ENCODE measurements at places on chromosomes 2 and 18. TPM values are rescaled to one million over a fixed set of nuclear protein-coding genes. Genes with fewer than 3 reads are reported as not detected.

- DNase-seq: no peak
Measured at GRCh38 chr2:144701259-144701658, 181.3 kb upstream of the ZEB2 start.

GRCh38 chr2:102005449-102005848 is 13.7 kb downstream of the IL1R2 start:
- no peak for DNase-seq

The PXDN gene
- total RNA-seq: 563 TPM

DNA sequence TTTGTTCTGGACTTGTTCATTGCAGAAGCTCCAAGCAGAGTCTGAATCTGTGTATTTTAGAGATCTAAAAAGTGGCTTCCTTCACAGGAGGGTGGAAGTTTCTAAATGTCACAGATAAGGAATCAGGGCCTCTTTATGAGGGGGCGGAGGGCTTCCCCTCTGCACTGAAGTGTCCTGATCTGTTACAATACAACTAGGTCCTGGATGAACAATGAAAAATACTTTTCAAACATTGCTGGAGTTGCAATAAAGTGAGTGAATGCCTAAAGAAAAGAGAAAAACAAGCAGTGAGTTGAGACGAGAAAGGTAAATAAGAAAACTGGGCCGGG is 179.3 kb upstream of the HDAC4 start:
- DNase-seq: no peak

The NXPH2 gene
- not detected for total RNA-seq

The RAX gene
- total RNA-seq: not detected

The RGPD5 gene
- 47.0 TPM for total RNA-seq

- DNase-seq: no peak
Measured at GRCh38 chr2:211946960-211947359, 591.6 kb downstream of the ERBB4 start.

DNA sequence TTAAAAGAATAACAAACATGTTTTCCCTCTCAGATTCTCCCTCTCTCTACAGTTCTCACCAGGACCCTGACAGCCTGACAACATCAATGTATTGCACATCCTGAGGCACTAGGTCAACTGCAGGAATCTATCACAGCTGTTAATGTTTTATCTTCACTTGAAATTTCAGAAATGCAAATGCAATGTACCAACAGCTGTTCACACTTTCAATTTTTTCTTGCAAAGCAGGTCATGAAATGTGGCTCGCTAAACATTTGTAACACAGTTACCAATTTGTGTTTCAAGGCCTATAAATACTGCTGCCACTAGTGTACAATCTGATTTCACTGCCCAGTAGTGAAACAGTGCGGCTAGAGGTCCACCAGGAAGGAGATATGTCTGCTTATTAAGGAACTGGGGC is 147.8 kb downstream of the EXOC6B start:
- no peak for DNase-seq

GRCh38 chr18:62655520-62656219 is 59.7 kb upstream of the PHLPP1 start:
- no peak for DNase-seq

The MOGAT1 gene
- not detected for total RNA-seq

GRCh38 chr2:222677981-222678380 is 6.5 kb downstream of the MOGAT1 start:
- no peak for DNase-seq

DNA sequence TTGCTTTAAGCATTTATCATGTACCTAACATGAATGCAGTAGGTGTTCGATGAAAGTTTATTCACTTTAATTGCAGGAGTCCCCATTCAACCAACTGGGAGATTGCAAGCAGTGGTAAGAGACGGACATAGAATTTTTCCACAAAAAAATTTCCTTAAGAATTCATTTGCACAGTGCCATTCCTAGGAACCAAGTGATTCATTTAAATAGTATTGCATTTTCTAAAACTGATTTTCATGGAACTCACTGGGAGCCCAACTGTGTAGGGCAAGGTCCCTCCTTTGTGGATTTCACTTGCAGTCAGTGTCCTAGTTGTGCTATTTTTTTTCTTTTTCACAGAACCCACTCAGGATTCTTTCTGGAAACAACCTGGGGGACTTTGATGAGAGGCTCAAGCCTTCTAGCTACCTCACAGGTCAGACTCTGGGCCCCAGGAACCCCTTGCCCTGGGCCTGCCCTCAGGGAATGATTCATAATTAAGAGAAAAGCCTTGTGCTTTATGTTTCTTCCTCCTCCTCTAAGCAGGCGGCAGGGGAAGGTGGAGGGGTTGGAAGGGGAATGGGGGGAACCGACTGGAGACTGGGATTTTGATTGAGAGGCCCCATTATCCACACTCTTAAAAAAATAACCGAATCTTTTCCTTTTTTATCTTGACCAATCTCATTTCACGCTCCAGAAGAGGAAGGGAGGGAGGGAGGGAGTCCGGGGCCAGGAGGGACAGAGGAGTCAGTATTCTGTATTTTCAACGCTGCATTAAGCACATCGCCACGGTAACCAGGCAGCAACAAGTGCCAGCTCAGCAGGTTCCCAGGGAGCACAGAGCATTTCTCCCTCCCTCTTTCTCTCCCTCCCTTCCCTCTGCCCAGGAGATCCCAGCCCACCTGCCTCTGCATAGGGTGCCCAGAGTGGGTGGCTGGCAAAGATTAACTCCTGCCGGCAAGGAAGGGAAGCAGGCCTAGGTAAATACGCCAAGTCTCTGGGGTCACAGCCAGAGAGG is 51.8 kb downstream of the PSD4 start:
- DNase-seq: no peak

The ERCC3 gene
- total RNA-seq: 49.2 TPM

The FSIP2 gene
- total RNA-seq: 0.05 TPM

DNA sequence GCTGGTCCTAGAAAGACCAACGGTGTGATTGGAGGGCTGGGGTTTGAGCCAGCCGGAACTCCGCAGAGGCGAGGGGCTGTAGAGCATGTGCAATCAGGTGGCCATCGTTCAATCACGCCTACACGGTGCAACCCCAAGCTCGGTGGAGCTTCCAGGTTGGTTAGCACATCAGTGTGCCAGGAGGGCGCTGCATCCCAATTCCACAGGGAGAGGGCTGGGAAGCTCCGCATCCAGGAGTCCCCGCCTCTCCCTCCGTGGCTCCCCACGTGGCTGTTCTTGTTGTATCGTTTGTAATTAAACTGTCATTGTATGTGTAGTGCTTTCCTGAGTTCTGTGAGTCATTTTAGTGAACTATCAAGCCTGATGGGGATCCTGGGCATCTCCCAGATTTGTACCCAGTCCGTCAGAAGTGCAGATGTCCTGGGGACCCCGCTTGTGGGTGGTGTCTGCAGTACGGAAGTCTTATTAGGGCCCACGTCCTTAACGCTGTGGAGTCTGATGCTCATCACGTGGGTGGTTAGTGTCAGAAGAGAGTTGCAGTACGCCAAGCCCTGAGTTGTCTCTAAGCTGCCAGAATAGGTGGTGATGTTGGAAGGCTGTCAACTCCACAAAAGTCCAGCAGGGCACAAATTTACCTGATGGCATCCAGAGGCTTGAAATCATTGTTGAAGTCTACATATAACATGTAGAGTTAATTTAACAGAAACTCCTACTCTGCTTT is 20.6 kb upstream of the AMMECR1L start:
- DNase-seq: no peak

DNA sequence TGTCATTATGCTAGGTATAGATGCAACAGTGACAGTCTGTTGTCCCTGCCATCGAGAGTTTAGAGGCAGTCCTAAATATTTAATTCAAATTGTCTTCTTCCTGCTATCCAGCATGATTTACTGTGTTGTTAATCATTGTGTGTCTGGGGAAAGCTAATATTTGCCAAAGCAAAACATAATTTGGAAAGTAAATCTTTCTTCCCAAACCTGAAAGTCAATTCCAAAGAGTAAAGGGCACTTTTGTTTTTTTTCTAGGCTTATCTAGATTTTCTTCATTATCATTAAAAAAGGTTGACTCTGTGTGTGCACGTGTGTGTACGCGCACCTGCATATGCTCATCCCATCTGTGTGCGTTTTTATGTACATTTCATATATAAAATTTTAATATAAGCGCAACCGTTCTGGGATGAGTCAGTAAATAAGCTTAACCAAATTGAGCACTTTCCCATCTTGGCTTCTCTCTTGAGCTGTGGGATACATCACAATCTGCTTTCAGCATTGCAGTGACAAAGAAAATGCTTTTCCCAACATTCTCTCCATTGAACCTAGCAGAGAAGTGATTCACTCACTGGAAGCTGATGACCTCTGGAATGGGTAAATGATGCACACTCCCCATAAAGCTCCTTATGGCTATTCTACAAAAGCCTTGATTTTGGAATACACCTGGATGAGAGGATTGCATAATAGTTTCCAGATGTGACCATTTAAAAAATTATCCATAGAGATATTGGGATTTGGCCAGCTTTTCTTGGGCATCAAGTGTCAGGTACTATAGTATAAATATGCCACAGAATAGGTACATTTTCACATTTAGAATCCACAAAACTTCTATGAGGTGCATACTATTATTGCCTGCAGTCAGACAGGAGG is 488.4 kb downstream of the ADCYAP1 start:
- DNase-seq: no peak

The CDCA7 gene
- total RNA-seq: 13.2 TPM

- peak; percentile 27 for DNase-seq
Measured at GRCh38 chr2:221478485-221478863, 93.6 kb downstream of the EPHA4 start.

The UGT1A5 gene
- total RNA-seq: not detected

The ZNF516 gene
- 13.2 TPM for total RNA-seq

DNA sequence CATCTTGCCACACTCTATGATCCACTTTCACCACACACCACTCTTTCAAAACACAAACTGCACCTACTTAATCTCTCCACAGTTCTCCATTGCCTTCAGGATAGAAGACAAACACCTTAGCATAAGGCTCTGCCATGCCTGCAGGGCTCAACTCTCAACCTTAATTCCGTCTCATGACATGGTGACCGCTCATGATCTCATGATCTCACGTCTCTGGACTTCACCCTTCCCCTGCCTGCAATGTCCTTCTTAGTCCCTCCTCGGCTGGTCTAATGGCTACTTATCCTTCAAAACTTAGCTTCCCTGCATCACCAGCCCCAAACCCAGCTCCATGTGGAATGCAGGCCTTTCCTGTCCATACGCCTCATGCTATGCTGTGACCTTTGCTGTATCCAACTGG is 85.3 kb downstream of the ACVR1 start:
- no peak for DNase-seq

Measured in dermis blood vessel endothelial cell (primary cell).